ENCODE measurements at places on chromosomes 11 and 22.

- no peak for DNase-seq
Measured at GRCh38 chr11:78907636-78908035, 333.0 kb upstream of the NARS2 start.

GRCh38 chr11:117662255-117662654 is 134.8 kb downstream of the DSCAML1 start:
- DNase-seq: no peak

- DNase-seq: no peak
Measured at GRCh38 chr11:77030834-77031414, 3.3 kb upstream of the B3GNT6 start.

DNA sequence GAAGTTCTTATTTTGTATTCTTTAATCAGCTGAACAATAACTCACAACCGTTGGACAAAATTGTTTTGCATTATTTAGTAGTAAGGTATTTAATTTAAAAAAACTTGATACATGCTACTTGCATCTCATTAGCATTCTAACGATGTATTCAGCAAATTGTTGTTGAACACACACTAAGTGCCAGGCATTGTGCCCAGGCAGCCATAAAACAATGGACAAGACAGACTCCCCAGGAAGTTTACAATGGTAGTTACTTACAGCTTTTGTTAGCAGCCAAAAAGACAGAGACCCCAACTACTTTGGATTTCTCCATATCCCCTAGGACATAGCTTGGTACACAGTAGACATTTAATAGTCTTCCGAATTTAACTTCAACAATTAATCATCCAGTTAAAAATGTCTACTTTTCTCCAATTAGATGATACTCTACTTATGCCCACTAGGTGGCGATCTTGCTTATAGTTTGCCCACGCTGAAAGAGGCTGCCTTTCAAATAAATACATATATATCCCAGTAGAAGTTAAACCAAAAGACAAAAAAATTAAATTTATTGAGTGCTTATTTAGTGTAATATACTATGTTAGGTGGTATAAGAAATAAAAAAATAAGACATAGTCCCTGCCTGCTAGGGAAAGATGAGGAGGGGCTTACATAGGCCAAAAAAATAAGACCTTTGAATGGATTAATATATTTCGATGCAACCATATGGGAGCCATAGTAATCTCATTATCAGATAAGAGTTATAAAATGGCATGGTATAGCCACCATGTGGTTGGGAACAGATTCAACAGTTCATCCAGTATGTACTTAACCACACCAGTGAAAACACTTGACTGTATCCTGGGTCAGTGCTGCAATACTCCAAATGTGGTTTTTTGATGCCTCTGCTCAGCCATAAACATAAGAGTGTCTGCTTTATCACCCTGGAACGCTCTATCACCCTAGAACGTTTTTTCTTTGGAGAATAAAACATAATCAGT is 2.0 kb upstream of the FJX1 start:
- no peak for DNase-seq

GRCh38 chr11:115672999-115673411 is 168.8 kb upstream of the CADM1 start:
- DNase-seq: no peak

All from CD4-positive, alpha-beta T cell treated with Interleukin-4 for 1 hour (primary cell).